ENCODE measurements at places on chromosomes 2 and 18.

DNA sequence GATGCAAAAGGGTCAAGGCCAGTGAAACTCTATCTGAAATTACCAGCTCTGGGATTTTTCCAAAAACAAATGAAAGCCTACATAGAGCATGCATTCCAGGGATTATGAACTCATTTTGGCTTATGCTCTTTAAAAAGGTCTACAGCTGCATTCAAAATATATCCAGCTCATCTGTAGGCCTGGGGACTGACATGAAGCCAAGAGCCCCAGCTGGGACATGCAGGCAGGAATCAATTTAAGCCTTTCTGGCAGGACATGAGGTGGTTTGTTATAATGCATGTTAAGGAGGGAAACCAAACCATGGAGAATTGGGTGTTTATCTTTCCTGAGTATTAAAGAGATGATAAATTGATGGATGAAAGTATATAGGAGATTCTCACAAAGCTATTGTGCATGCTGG lies 164.5 kb downstream of the RBM43 start:
- no peak for DNase-seq

DNA sequence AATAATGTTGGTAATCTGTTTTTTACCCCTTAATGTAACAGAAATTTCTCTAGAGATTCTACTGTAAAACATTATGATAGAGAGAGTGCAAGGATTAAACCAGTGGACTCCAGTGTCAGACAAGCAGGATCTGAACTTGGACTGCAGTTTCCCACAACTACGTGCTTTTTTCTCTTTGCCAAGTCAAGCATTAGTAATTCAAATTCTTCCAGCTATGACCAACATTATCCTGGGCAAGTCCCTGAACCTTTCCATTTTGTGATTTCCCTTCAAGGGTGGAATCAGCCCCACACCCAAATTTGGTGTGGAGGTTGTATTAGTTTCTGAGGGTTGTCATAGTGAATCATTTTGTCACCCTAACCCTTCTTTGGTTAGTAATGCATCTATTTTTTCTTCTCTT lies 482.0 kb downstream of the ZNF516 start:
- DNase-seq, result no peak

GRCh38 chr2:30666266-30666874 lies 140.9 kb downstream of the CAPN13 start:
- peak; percentile 62 for DNase-seq

- no peak for DNase-seq
These were observed 15.6 kb downstream of the CNOT9 start for GRCh38 chr2:218583983-218584850.

GRCh38 chr2:150742094-150742493 lies 254.6 kb upstream of the RND3 start:
- DNase-seq, result no peak

Data from osteoblast (primary cell).